ENCODE measurements at places on chromosomes 13 and 19.

DNA sequence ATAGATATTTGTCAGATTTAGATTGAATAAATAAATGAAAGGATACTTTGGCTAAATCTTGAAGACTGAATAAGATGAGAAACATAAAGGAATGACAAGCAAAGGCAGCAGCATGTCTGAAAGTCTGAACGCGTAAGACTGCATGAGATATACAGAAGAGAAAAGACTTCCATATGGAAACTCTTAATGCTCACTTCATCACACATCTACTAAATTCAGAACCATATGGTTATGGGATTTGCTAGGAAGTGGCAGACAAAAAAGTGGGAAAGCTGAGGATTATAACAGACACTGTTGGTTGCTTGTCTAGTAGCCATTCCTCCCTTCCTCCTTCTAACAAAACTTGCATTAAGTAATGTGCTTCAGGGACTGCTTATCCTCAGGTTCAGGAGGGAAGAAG is 446.7 kb downstream of the KCTD12 start:
- no peak for DNase-seq

DNA sequence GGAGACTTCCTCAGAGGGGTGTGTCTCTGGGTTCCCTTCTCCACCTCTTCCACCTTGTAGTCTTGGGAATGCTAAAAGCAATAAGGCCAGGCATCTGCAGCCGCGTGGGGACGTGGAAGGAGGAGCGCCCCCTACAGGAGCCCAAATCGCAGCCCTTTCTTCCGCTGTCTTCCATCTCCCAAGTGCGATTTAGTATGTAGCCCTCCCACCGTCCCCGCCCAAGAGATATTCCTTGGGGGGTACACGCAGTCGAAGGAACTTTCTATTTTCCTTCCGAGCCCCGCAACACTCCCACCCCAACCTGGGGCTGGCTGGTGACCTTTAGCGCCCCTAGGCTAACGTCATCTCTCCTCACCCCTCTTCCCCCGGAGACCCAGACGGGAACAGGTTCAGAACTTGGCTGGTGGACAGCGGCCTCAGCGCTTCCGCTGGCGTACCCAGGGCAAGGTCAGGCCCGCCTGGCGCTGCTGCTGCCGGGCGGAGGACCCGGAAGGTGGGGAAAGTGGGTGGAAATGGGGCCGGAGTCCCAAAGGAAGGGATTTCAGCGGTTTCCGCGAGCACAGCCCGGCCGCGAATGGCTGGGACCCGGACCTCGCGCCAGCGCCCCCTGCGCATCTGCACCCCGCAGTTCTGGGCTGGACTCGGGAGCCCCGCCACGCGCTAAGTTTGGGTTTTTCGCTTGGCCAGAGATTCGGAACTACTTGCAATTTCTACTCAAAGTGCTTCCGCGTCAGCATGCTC is 2.1 kb upstream of the PCDH8 start:
- peak; percentile 76 for DNase-seq

DNA sequence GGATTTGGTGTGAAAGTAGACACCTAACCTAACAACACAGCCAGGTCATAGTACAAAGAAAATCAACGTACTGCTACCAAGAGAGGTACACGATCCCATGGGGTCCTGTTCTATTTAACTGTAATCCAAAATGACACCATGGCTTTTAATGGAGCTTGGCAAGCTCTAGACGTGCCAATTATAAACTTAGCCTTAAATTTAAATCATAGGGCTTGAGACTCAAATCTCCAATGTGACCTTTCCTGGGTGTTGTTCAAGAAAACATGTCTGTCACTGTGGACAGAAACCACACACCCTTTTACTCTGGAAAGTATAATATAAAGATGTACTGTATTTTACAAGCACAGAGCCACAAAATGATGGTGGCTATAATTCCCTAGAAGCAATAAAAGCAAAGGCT is 299.3 kb downstream of the ENOX1 start:
- DNase-seq = peak; percentile 1

DNA sequence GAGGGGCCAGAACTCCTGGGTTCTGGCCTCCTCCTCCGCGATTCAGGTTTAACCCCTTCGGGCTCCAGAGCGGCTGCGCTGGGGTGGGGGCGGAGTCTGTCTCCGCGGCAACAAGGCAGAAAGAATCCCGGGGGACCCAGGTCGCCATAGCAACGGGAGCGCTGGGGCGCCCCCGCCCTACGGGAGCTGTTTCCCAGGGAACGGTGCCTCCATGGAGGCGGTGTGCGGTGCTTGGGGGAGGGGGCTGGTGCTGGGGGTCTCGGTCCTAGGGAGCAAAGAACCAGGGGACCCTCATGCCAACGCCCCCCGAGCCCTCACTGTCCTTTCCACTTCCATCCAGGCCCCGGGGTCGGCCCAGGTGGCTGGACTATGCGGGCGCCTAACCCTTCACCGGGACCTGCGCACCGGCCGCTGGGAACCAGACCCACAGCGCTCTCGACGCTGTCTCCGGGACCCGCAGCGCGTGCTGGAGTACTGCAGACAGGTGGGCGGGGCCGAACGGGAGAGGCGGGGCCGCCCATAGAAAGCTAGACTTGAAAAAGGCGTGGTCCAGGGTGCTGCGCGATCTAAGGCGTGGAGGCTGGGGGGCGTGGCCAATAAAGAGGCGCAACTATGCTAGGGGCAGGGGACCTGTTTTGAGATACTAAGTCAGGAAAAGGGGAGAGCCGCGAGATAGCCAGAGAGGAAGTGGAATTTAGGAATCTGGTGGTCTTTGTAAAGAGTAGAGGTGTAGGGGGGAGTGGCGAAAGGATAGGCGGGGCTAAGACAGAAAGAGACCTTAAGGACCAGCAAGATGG is 1.2 kb downstream of the APLP1 start:
- peak; percentile 78 for DNase-seq

GRCh38 chr13:110329258-110329657 is 22.2 kb downstream of the COL4A2 start:
- no peak for DNase-seq

GRCh38 chr13:36920616-36921185 is 663 bp upstream of the SMAD9 start:
- peak; percentile 15 for DNase-seq

GRCh38 chr13:108313382-108313781 is 43.9 kb downstream of the TNFSF13B start:
- no peak for DNase-seq

DNA sequence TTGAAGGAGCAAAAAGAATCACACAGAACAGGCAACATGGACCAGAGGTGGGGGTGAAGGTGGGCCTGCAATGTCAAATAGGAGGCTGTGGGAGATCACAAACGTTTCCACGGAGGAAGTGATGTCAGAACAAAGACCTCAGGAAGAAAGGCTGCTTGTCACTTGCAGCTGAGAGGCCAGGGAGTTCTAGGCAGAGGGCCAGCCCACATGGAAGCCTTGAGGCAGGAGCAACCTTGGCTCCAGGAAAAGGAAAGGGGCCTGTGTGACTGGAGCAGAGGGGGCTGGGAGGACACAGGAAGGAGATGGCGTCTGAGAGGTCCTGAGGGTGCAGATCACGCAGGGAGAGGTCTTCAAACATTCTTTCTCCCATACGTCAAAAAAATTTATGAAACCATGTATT is 16.3 kb downstream of the ZNF160 start:
- DNase-seq = peak; percentile 26

GRCh38 chr19:48859711-48860572 is 8.5 kb downstream of the PLEKHA4 start:
- no peak for DNase-seq

GRCh38 chr13:45748941-45749759 is 47.0 kb downstream of the CBY2 start:
- no peak for DNase-seq

DNA sequence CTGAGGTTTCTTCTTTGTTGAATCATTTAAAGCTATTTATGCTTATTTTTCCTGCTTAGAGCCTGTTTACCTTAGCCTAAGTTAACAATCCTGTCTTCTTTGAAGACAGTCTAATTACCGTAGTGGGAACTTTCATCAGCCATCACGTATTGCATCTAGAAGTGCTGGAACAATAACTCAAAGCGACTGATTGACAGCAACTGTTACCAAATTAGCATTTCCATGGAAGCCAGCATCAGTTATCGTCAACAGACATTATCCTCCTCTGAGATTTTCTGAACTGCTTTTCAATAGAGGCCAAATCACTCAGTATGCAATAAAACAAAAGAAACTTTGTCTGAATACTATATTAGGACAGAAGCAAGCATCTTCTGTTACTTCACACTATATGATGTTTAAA is 433.3 kb upstream of the SLITRK1 start:
- DNase-seq = no peak

- DNase-seq = no peak
These were observed 5.4 kb upstream of the PRKACA start for GRCh38 chr19:14122924-14123323.

DNA sequence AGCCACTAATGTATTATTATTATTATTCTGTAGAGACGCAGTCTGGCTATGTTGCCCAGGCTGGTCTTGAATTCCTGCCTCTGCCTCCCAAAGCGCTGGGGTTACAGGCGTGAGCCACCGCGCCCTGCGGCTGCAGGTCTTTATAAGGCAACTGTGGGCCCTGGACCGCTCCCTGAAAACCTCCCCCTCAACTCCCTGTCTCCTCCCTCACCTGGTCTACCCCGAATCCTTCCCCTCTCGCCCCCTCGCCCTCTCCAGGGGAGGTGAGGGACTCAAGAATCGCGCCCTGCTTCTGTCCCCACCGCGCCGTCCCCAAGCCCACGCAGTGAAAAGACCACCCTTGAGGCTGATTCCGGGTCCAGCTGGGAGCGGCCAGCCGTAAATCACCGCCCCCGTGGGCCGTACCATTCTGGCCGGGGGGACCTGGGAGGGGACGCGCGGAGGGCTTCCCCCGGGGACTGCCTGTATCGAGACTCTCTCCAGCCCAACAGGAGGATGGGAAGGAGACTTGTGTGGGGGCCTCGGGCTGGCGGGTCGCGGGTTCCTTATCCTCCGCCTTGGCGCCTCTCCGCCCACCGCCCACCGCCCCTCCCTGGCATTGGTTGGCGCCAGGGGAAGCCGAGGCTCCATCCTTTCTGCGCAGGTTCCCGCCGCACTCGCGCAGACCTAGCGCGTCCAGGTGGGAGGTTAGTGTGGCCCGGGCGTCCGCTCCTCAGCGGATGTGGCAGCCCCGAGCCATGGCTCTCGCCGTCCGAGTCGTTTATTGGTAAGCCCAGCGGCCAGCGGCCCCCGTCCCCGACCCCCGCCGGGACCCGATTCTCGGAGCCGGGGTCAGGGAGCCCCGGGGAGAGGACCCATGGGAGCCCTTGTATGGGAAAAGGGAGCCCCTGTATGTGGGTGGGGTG is at the start of gene SELENOW:
SELENOW (plus strand) TSS at position 655 of the 905 bp plus-strand sequence; CDS start at position 738, 83 bp downstream.
- DNase-seq = peak; percentile 82

DNA sequence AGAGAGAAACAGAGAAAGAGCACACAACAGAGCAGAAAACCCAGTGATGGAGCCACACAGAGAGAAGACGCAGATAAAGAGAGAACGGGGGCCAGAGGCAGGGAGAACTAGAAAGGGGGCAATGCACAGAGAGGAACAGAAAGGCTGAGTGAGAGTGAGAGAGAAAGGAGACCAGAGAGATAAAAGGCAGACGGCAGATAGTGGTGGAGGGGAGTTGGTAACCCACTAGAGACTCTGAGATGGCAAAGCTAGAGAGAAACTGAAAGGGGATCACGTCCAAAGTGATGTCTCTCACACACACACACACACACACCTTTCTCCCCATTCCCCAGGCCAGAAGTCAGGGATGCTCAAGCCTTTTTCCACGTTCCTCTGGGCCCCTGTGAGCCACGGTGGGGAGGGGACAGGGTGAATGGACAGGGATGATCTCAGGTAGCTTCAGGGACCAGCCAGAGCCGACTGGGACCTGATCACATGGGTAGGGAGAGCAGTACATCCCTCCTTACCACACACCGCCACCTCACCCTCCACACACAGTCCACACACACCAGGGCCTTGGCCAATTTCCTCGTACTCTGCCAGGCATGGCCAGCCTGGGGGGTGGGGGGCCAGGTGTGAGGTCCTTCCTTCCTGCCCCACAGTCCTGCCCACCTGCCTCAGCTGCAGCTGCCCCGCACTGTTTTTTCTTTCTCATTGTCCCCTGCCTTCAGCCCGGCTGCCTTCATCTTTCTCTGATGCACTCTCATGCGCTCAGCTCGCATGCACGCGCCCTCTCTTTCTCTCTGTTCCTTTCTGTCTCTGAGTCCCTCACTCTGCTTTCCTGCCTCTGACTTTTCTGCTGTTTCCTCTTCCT is 22.5 kb upstream of the POU2F2 start:
- no peak for DNase-seq

GRCh38 chr13:52737965-52738364 is 1.7 kb downstream of the CNMD start:
- no peak for DNase-seq

DNA sequence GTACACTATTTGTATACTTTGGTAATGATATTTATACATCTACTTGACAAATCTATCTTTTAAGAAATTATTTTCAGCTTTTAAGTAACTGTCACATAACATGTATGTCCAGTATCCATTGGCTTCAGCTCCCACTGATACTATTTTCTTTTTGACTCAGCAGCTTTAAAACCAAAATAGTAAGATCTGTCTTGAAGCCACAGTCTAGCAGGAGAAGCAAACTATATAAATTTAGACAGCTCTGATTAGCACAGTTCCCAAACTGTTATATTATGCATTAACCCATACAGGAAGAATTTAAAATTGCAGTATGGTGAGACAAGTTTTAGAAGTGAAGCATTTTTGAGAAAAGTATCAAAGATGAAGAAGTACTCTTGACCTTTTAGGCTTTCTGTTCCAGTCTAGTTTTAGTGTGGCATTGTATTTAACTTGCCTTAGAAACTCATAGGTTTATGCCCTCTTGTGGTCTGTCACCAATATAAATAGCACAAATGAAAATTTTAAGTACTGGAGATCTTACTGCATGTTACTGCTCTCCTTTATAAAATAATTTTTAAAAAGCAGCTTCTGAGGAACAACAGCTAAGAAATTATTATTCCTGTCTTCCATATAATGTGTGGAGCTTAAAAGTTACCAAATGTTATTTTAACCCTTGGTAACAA is 24.7 kb downstream of the URI1 start:
- DNase-seq = peak; percentile 55

DNA sequence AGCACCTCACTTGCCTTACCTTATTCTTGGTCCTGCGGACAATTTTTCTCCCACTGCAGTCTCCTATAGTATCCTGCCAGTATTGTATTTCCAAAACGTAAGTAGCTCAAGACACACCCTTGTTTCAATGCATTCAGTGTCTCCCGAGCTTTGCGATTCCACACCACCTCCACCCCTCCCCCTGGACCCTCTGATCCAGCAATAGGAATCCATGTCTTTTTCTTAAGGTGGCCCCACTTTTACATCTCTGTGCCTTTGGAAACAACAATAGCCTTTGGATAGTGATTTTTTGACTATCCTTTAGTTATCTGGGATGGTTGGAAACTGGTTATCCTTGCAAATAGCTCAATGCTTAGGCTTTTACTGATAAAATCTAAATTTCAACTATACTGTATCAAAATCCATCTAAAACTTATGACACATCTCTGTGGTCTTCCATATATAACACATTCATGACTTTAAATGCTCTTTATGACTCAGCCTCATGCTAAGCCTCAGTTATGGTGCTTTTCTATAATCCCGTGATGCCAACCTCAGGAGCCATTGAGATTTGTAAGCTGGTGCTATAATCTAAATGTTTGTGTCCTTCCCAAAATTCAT is 27.1 kb downstream of the FAM216B start:
- no peak for DNase-seq

DNA sequence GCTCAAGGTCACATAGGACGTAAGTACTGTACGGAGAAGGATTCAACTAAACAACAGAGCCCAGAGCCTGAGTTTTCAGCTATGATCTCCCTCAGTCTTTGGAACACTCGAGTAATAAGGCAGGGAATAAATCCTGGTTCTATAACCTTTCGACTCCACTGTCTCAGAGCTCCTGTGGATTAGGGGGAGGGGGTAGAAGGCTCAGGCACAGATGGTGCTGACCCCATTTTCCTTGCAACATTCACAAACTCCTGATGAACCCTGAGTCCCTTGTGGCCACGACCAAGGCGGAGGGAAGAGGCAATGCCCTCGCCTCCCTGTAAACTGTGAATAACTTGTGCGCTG is 21.4 kb downstream of the NOVA2 start:
- DNase-seq = no peak
